ENCODE measurements at places on chromosomes 2 and 18.
A peak's percentile ranks its signal among the peaks of the same experiment; 100 is the strongest.

- peak; percentile 64 for DNase-seq
Observed at GRCh38 chr2:26577442-26578112, 63.6 kb downstream of the CIB4 start.

- no peak for DNase-seq
Observed at GRCh38 chr2:165009466-165009865, 54.1 kb upstream of the SLC38A11 start.

GRCh38 chr18:66395671-66396218 lies 208.1 kb downstream of the CDH19 start:
- no peak for DNase-seq

- no peak for DNase-seq
Observed at GRCh38 chr2:227462462-227462951, 9.4 kb upstream of the AGFG1 start.

DNA sequence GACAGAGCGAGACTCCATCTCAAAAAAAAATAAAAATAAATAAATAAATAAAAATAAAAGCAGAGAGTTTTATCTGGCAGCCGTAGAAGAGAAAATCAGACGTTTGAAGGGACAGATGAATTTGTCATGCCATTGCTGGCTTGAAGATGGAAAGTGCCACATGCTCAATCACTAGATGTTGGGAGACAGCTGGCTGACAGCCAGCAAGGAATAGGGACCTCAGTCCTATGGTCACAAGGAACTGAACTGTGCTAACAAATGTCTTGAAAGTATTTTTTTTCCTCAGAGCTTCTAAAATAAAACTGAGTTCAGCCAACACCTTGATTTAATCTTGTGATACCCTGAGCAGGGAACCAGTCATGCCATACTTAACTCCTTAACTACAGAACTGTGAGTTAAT lies 65.4 kb downstream of the DTNA start:
- DNase-seq: no peak

GRCh38 chr2:160928854-160929301 lies 231.3 kb upstream of the TANK start:
- no peak for DNase-seq

GRCh38 chr2:233836359-233836758 lies 18.0 kb downstream of the HJURP start:
- DNase-seq: no peak

- no peak for DNase-seq
Observed at GRCh38 chr2:197164141-197164754, 146.3 kb downstream of the ANKRD44 start.

DNA sequence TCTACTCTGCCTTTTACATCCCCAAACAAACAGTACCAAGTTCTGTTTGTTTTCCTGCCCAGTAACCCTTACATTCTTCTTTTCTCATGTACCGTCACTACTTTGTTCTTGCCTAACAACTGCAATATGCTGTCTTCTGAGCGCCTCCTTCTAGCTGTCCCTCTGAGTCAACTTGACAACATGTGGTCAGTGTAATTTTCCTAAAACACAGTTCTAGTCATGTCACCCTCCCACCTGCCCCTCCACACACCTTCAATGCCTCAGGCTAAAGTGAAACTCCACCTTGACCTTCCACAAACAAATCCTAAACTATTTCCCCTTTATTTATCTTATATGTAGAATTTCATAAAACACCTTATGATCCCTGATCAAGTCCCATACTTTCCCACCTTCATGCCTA lies 124.6 kb upstream of the CD302 start:
- no peak for DNase-seq

- DNase-seq: no peak
Observed at GRCh38 chr2:162317861-162318327, 590 bp downstream of the IFIH1 start.

DNA sequence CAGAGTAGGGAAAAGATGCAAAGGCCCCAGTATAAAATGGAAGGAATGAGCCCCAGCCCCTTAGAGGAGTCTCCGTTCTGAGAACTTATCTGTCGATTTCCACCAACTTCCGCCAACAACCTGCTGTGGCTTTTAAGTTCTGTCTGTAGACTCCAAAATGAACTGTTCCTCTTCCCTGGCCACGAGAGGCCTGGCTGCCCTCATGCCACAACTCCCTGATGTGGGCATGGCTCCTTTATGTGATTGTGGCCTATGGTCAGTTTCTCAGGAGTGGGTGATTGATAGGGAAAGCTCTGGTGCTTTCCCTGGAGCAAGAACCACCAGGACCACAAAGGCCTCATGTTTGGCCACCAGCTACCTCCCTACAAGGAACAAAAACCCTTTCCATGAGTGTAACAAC lies 18.8 kb upstream of the CD207 start:
- DNase-seq: no peak

DNA sequence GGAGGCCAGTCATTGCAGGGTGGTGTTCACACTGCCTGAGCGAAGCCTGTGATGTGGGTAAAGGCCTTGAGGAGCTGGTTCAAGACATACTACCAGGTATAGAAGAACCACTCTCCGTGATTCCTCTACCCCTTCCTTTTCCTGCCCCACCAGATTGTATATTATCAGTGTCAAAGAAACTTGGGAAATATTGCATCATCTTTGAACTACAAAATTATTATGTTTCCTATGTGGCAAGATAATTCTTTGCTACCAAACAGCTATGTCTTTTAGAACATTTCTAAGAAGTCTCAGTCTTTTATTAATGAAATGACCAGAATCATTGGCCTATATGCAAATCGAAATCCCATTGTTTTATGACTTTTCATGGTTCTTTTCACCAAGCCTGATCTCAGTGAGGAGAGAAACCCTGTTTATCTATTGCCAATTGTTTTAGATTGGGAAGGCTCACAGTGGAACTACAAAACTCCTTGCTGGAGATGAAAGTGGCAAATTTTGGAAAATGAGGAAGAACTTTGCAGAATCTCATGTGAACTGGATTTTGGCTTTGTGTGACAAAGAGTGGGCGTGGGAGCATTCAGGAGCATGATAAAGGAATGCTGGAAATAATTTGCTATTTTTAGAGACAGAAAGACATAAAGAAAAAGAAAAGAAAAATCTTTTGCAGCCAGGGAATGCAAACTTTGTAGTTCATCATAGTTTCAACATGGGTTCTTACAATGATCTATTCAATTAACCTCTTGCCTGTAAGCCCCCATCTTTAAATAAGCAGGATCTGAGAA lies 286.9 kb downstream of the INSIG2 start:
- DNase-seq: no peak

GRCh38 chr2:28523902-28524301 lies 28.0 kb downstream of the PLB1 start:
- DNase-seq: no peak

GRCh38 chr2:75894170-75894569 lies 183.5 kb upstream of the GCFC2 start:
- DNase-seq: no peak

DNA sequence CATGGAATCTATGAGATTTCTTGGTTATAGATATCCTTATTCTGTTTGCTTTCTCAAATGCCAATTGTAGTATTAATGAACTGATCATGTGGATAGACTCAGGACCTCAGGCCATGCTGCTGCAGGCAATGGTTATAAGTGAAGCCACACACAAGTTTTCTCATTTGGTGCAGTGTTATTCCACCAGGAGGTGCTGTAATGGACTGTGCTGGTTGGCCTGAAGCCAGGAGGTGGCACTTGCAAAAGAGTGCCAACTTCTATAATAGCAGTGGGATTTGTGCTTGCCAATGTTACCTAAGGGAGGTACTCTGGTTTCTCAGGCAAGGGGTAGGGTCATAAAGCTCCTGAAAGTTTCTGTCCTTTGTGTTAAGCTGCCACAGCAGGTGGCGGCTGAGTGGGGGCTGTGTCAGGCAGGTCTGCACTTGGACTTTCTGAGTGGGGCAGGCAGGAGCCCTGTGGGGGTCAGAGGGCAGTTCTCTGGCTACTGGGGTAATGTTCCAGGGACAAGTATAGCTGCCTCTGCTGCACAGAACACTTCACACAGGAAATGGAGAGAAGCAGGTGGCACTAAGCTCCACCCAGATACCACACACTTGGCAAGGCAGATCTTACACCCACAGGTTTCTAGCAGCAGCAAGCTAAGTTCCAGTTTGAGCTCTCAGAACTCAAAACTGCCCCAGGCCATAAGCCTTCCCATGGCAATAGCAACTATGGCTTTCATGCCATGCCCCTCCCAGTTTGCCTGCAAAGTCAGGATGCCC lies 352.6 kb upstream of the CWC22 start:
- no peak for DNase-seq

DNA sequence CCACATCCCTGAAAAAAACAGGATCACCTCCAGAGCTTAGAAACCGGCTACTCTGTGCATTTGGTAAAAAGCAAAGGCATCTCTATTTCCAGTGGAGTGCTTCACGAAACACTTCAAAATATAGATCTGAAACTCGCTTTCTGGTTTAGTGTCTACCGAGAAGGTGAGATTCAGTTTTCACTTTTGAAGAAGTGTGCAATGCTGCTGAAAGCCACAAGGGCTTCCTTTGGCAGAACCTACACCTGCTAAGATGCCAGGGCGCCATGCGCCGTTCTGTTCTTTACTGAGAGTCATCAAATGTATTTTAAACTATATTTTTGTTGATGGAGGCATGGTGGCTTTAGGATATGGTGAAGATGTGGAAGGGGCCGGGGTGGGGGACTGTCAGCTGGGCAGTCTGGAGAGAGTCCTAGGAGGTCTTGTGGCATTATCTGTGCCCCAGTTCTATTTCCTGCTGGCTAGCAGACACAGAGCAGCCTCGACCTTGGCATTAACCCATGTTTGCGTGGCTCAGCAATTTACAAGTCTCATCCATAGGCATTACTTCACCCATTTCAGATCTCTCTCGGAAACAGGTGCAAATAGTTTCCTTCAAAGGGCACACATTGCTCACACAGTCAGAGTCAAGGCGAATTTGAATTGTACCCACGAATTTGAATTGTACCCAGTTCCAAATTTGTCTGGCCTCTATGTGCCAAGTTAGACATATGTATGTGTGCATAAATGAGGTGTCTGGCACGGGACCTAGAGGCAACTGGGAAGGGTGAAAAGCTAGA lies 46.7 kb upstream of the KCNF1 start:
- DNase-seq: no peak

DNA sequence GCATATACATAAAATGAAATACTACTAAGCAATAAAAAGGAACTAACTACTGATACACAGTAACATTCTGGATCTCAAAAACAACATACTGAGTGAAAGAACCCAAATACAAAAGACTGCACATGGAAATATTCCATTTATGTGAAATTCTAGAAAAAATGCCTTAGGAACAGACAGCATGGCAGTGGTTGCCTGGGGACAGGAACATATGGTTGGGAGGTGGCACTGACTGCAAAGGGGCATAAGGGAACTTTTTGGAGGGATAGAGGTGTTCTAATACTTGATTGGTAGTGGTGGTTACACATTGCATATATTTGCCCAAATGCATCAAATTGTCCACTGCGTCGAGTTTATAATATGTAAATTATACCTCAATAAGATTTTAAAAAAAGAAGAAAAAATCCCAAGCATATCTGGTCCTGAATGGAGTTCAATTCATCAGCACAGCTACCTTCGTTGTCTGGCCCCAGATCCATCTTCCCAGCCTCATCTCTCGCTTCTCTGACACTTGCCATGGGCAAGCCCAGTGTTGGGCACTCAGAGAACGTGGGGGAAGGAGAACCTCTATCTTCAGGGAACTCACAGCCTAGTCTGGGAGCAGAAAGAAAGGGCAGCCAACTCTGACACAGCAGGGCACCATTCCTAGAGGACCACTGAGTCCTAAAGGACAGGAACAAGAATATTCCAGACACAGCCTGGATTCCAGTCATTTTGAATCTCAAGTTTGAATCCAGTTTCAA lies 8.6 kb upstream of the SMAD4 start:
- no peak for DNase-seq

DNA sequence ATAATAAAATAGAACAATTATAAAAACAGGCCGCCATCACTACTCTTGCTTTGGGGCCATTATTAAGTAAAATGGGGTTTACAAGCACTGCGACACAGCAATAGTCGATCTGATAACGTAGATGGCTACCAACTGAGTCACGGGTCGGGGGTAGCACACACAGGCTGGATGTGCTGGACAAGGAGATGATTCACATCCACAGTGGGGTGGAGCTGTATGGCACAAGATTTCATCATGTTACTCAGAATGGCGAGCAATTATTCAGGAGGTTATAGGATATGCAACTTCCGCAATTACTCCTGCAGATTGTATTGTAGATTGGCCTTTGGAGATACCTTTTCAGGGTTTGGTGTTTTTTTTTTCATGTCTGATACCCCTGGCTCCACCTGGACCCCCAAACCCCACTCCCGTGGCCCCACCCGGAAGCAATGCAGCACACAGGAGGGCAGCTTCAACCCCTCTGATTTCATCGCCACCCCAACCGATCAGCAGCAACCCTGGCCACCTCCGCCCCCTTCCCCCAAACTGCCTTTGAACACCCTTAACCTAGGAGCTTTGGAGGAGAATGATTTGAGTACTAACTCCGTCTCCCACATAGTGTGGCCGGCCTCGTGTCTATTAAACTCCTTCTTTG lies 21.4 kb upstream of the MLPH start:
- no peak for DNase-seq

DNA sequence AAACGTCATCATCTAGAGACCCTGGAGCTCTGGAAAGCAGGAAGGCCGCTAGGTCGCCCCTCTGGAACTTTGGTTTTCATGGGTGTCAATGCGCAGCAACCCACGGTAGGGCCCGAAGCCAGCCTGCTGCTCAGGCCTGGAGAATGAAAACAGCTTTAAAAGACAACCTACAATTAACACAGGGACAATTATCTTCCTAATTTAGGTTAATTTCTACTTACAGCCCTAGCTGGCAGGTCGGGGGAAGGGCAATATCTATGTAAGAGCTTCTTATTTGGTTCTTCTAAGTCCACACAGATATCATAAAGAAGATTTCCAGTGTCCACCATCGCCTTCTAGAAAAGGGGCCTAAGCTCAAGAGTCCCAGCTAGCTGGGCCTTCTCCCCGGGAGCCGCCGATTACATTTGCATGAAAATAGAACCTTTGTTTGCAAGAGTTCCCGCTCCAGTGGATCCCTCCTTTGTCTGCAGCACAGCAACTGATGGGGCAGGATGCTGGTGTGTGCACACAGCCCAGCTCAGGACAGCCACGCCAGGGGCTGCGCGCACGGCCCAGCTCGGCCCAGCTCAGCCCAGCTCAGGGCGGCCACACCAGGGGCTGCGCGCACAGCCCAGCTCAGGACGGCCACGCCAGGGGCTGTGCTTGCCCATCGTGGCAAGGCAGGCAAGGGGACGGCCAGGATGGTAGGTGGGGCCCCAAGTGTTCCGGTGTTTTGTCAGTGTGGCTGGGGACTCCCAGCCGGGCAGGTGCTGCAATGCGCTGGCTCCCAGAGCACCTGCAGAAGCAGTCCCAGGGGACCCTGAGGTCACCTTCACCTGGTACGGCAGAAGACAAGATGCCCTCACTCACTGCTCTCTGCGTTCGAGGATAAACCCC lies 109.1 kb downstream of the HDAC4 start:
- DNase-seq: no peak

- no peak for DNase-seq
Observed at GRCh38 chr2:129884221-129884786, 95.2 kb upstream of the RAB6C start.

Measured in activated naive CD4-positive, alpha-beta T cell (primary cell).